ENCODE measurements at places on chromosomes 16 and 17.

DNA sequence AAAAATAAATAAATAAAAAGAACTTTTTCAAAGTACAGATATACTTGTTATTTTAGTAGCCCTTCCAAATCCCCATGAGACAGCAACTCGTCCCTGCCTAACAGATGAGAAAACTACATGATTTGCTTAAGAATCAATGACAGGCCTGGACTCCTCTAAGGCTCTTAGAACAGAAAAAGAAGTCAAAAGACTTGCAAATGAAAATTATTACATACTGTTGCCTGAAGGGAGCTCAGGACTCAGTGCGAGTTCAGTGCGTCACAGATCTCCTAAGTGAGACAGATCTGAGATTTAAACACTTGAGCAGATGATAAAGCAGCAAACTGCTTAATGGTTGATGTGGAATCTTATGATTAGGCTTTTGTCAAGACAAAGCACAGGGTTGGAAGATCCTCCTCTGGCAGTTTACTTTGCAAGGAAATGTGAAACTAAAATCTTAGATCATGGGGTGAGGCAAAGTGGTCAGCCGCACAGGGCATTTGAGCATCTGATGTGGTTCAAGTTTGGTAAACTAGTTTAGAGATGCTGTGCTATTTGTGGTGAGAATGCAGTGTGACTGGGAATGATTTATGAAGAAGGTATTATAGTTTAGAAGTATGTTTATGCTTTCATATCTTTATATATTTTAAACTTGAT, 138.1 kb downstream of the TRIM37 start:
- no peak for DNase-seq

- no peak for DNase-seq
Measured at GRCh38 chr16:71830359-71830758, 15.4 kb upstream of the ATXN1L start.

DNA sequence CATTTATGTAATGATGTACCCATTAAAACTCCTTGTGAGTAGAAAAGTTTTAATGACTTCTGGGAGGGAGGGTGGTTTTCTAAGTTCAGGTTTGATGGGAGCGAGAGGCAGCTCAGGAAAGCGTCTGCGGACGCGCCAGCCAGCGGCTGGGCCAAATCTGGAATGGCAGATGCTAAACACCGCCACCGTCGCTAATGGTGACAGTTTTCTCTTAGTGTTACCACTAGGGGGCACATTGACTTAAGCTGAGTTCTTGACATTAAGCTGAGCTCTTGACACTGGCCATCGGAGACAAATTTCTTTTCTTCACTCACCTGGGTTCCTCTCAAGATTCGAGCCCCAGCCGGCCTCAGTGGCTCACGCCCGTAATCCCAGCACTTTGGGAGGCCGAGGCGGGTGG, 6.7 kb downstream of the TRPV1 start:
- DNase-seq: no peak

DNA sequence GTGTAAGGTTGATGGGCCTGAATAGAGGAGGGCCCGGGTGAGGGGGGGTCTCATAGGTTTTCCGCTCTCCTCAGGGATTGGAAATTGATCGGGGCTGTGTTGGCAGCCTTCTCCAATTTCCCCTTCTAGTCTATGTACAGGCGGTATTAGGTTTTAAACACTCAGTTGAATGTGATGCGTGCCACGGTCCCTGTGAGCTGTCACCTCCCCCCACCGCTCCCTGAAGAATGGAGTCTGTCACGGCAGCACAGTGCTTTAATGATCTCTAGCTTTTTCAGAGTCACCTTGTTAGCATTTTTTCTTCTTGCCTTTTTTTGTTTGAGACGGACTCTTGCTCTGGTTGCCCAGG, 800 bp downstream of the COX4I1 start:
- no peak for DNase-seq

DNA sequence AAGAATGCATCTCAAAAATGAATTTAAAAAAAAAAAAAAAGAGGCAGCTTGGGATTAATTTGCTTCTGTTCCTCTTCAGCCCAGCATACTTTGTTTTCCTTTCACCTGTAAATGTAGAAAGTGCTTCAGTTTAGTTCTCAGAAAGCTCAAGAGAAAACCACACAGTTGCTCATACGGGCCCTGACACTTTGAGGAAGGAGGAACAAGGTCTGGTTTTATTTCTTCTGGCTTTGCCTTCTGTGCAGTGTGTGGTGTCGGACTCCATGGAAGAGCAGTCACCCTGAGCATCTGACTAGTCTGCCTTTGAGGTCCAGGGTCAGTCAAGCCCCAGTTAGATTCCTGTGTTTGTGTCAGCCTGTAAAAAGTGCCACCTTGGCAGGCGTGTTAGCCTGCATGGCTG, 27.6 kb downstream of the NMT1 start:
- DNase-seq: no peak

DNA sequence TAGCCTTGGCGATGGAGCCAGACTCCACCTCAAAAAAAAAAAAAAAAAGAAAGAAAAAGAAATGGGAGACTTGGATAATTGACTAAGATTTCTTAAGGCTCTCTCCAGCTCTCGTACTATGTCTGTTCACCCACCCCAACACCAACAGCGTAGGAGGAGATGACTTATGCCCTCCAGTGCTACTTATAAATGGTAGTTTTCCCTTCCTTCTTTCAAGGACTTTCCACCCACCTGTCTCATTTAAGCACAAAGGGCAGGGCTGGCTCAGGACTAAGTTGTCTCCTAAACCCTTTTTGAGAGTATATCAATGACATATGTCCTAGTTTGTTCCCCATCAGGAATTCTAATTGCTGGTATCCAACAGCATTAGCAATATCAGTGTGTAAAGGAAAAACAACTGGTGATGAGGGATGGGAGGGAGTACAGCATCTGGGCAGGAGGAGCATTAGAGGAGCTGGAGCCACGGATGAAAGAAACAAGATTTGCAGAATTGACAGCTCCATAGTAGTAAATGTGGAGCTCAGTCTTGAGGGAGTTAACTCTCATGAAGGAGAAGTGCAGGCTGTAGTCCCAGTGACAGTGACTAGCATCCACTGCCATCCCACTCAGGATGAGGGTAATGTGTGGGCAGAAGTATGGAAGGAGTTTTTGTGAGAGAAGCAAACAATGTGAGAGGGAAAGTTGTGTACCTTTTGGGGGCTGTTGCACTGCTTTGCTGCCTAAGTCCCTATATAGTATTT, 17.2 kb downstream of the UBE2Z start:
- DNase-seq: no peak

DNA sequence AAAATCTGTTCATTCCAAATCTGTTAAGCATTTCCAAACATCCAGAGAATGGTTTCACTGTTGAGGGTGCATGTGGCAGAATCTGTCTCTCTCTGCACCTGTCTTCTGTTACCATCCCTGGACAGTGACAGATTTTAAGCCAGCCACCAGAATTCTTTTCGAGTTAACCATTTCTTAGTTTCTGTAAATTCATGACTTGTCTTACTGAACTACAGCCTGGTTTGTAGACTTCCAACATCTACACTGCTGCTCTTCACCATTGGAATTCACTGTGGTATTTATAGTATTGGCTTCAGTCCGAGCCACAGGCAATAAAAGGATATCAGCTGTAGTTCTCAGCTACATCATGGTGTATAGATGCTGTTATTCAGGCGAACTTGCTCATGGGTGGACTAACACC, 47.6 kb downstream of the GOSR1 start:
- DNase-seq: peak; percentile 69

- no peak for DNase-seq
Measured at GRCh38 chr17:19991252-19991885, 13.7 kb upstream of the AKAP10 start.

GRCh38 chr16:72203401-72203800, 31.4 kb upstream of the PMFBP1 start:
- no peak for DNase-seq

Data from fibroblast of skin of left quadriceps (primary cell).